ENCODE measurements at places on chromosomes 7 and 10.

DNA sequence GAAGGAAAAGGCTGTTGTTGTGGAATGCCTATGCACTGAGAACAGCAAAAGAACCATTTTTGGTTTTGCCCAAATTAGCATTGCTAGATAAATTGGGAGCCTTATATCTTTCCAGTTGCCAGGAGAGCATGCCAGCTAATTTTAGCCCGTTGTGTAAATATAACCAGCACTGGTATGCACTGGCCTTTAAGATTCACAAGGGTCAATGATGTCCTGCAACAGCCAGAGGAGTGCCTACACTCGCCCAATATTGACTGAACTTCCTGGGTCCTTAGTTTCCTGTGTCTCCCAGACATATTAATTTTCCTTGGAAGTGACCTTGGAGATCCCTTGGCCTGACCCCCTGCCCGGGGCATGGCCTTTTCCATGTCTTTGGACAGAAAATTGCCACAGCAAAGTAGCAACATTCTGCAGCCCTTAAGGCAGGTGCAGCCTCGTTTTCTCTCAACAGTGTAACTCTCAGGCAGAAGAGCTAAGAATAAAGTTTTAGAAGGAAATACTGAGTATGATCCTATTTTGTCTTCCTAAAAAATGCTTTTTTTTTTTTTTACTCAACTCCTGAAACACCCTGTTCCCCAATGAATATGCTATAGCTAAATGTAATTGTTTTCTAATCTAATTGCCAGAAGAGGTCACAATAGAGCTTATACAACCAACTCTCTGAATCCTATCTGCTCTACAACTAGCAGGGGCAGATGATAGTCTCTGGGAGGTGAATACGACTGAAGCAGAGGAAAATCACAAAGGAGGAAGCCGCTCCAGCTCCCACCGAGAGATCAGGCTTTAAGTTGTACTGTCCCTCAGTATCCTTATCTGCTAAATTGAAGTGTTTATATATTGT is 131.9 kb upstream of the PCGF5 start:
- DNase-seq: no peak

DNA sequence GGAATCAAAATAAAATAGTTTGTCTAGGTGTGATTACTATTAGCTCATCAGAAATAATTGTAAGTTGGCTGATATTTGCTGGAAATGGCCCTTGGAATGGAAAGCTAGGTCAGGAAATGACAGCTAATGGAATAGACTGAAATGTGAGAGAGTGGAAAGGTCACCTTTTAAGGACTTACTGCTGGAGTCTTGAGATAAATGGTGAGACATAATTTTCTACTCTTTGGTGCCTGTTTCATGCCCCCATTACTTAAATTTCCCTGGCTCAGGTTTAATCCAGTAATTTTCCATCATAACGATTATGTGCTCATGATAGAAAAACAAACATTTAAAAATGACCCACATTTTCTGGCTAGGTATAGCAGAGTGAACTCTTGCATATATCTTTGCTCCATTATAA is 123.6 kb downstream of the ADAM22 start:
- no peak for DNase-seq

- no peak for DNase-seq
Observed at GRCh38 chr10:89262086-89263051, 10.8 kb upstream of the LIPA start.

DNA sequence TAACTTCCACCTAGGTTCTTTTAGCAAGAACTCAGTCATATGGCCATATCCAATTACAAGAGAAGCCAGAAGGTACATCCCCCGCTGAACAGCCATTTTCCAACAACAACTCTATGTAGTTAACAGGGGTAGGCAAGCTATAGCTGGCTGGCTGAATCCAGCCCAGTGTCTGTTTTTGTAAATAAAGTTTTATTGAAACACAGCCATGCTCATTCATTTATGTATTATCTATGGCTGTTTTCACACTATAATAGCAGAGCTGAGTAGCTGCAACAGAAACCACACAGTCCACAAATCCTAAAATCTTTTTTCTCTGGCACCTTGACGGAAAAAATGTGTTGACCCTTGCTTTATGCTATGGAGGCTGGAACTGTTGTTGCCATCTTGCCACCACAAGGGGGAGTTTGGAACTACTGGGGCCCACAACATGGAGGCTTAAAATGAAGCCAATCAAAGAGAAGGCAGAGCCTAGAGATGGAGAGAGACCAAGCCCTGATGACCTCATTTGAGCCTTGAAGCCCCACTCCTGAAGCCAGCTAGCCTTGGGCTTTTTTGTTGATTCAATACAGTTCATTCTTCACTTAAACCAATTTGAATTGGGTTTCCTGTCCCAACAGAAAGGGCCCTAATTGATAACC is 33.3 kb upstream of the XPNPEP1 start:
- no peak for DNase-seq

- DNase-seq: no peak
Observed at GRCh38 chr10:17637869-17638268, 6.1 kb upstream of the STAM start.

Measured in activated CD4-positive, CD25-positive, alpha-beta regulatory T cell (primary cell).